ENCODE measurements at places on chromosomes 2 and 18.

GRCh38 chr18:9495916-9496705, 20.8 kb downstream of the RALBP1 start:
- DNase-seq = no peak

DNA sequence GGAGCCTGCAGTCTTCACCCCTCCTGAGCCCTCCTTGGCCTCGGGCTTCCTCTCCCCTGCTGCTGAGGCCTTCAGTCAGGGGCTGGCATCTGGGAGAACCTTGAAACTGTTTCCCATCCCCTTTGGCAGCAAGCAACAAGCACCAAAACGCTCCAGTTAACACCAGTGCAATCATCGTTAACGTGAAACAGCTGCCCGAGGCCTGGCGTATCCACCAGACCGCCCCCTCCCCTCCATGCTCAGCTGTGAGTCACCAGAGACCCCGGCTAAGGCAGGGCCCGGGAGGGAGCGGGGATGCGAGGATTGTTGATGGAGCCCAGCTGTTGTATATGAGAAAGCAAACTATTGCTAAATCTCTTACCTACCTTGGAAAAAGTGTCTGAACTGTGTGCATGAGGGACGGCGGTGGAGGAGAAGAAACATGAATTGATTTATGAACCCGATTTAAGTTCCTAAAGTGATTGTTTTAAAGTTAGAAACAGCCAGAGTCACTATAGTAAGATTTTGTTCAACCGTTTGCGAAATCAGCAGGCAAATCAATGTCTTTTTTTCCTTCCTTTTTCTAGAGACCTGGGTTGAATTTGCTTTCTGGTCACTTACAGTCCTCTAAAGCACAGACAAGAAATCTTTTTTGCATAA, 5.2 kb downstream of the ZFP36L2 start:
- no peak for DNase-seq

GRCh38 chr2:1644427-1644826, 99.9 kb downstream of the PXDN start:
- DNase-seq = no peak

DNA sequence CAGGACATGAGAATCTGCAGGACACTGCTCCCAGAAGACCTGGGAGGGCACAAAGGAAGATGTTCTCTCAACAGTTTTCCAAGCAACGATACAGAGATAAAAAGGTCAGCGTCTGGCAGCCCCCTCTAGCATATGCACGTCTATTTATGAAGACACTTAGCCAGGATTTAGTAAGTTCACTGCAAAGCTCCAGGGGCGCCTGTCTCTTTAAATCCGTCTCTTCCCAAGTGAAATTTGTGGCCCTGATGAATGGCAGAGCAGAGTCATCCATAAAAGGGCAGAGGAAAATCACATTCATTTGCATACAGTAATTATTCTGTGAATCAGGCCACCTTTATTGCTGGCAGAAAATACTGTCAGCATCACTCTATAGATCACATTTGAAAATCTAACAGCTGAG, 390.9 kb upstream of the SMIM21 start:
- no peak for DNase-seq

GRCh38 chr18:48913201-48913600, 37.6 kb downstream of the SMAD7 start:
- DNase-seq = no peak

GRCh38 chr2:63849381-63850203, 7.9 kb downstream of the UGP2 start:
- DNase-seq = no peak

Measured in hepatic stellate cell (primary cell).